ENCODE measurements at places on chromosomes 5 and 9.

DNA sequence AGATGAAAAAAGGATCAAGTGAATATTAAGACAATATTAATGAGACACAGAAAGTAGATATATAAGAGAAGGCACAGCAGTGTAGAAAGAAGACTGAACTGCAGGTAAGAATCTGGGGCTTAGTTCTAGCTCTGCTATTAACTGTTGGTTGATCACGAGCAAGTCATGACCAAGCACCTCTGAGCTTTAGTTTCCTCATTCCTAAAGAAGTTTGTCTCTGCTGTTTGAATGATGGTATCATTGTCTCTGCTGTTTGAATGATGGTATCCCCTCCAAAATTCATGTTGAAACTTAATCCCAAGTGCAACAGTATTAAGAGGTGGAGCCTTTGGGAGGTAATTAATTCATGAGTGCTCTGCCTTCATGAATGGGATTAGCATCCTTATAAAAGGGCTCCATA is 2.5 kb upstream of the NME5 start:
- no peak for DNase-seq

- no peak for DNase-seq
Measured at GRCh38 chr9:122402403-122402871, 31.6 kb downstream of the PTGS1 start.

- no peak for DNase-seq
Measured at GRCh38 chr5:176830995-176831423, 20.6 kb downstream of the UNC5A start.

GRCh38 chr9:34250721-34251120 is 71.9 kb downstream of the UBAP1 start:
- no peak for DNase-seq

DNA sequence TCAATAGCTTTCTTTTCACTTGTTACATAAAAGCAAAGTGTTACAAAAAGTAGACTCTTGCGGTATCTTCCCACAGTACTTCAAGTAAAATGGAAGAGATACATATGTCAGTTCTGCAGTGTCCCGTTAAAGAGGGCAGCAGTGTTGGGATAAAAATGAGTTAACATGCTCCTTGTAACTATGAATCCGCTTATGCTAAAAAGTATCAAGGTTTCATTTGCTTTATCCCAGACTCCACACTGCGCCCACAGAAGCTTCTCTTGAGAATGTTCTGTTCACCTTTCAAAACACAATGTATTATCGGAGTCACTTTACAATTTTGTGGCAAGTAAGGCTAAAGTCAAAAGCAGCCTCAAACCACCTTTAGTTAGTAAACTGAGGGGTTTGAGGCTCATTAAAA is 790 bp downstream of the PTAR1 start:
- no peak for DNase-seq

DNA sequence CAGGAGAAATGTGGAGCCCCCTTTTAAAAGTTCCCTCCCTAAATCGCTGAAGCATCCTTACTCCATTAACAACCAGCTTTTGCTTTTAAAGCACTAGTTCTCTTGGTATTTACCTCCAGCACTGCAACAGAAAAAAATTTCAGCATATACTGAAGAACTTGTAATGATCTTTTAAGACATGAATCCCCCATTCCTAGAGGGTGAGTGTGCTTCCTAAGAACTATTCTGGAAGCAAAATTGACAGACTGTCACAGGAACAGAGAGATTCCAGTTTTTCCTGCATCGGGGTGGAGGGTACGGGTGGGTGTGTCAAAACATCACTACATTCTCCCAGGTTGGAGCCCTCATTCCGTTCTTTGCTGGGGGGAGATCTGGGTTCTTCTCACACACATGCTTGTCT is 151.9 kb downstream of the EBF1 start:
- no peak for DNase-seq

DNA sequence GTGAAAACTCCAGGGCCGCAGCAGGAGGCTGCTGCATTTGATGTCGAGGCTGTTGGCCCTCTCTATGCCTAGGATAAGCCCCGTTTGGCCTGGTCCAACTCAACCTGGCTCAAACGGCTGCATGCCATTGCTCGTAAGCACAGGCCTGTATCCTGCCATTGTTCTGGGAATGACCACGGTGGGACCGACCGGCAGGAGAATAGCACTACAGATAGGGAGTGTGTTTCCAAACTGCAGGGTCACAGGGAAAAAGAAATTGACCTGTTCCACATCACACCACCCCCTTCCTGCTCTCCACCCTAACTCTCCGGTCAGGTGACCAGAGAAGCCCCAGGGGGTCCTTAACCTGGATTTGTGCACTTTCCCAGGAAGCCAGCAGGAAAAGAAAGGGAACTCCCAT is 278.7 kb upstream of the KLF4 start:
- DNase-seq = no peak

DNA sequence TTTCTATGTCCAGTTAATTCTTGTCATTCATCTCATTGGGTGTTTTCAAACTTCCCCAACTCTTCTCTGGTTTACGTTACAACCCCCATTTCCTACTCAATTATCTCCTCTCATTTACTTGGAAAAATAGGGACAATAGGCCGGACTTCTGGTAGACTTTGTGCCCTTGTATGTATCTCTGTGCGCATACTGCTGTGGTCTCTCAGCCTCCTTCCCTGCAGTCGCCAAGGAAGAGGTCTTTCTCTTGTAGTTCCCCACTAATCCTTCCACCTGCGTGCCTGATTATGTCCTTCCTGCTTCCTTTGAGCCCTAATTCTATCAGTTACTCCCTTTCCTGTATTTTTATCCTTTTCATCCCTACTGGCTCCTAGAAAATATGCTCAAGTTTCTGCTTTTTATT is 176.3 kb downstream of the GDNF start:
- no peak for DNase-seq

DNA sequence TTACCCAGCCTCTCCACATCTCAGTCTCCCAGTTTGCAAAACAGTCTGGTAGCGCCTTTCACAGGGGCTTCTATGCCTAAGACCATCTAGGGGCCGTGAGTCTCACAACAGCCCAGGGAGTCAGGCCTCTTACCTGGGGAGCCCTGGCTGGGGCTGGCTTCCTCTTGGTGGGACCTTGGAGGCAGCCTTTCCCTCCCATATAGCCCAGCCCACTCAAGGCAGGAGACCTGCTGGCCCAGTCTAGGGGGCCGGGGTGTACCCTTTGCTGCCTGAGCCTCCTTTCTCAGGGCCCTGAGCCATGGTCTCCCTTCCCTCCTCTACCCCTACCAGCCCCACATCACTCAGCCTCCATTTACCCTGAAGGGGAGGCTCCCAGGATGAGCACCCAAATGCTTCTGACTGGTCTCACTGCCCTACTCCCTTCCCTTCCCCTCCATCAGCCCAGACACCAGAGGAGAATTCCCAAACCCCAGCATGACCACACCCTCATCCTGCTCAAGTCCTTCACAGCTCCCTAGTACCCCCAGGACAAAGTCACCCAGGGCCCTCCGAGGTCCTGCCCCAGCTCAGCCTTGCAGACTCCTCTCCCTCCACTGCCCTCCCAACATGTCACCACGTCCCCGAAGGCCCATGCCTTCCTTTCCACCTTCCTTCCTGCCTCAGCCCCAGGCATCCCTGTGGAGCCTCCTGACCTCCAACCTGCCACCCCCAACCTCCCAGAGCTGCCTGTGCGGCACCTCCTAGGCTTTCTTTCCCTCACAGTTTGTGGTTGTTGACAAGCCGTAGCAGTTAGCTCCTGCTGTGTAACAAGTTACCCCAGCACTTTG is 55.3 kb downstream of the BARX1 start:
- no peak for DNase-seq

GRCh38 chr9:87862536-87863268 is 20.0 kb upstream of the SPATA31E1 start:
- no peak for DNase-seq

DNA sequence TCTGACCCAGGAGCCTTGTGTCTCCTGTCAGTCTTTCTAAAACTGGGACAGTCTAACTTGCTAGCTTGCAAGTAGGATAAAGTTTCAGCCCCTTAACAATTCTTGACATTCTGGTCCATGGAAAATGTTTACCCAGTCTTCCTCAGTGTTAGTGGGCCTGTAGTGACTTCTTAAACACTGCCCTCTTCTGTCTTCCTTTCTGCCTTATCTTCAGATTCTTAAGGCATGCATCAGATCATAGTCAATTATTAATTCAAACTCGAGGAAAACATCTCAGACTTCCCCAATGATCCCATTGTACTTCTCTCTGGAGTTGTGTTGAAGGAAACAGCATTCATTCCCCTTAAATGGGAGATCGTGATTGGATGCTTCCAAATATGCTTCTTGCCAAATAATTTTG is 1199.8 kb downstream of the DTWD2 start:
- DNase-seq = no peak

DNA sequence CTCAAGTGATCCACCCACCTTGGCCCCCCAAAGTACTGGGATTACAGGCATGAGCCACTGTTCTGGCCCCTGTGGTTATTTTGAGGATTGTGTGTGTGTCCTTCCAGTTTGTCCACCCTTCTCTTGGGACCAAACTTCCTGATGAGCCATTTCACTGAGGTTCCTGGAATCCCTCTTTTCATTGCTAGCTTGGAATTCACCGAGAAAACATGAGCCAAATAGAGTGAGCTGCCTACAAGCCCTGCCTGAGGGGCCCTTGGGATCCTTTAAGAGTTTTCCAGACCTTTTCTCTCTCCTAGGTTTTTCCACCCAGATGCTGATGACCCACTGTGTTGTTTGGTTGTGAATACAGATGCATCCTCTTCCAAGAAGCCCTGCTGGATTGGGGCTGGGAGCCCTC is 13.2 kb upstream of the KIF12 start:
- no peak for DNase-seq

GRCh38 chr9:100056561-100056960 is 42.2 kb downstream of the ERP44 start:
- no peak for DNase-seq

DNA sequence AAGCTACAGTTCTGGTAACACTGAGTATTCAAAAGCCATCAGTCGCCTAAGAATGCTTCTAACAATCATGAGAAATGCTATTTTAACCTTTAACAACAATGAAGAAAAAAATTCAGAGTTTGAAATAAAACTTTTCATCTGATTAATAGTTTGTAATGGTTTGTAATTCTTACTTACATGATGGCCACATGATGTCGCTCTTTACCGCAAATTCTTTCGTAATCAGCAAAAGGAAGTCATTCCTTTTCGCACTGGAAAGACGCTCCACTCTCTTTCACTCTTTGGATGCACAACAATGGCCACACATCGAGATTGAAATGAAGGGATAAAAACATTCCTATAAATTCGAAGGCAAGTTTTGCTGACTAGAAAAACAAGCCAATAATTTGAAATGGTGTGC is at the start of gene PCDHA7:
Gene PCDHA7, plus strand, starts transcription at position 277 of the 400 bp plus-strand sequence. Its CDS starts 115 bp downstream, at position 392.
- no peak for DNase-seq

DNA sequence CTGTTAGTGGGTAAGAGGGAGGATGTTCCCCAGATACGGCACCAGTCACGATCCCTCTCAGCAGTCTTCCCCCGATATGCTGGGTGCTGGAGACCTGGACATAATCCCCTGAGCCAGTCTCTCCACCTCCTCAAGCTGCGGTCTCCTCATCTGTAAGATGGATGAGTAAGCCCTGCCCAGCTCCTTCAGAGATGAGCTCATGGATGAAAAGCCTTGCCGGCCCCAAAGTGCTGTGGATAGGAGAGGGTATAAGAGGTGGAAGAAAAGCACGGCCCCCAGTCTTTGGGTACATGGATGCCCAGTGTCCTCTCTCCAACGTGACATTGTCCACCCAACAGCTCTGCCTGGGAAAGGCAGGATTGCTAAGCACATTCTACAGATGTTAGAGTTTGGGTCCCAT is 4.5 kb downstream of the CAMK2A start:
- no peak for DNase-seq

DNA sequence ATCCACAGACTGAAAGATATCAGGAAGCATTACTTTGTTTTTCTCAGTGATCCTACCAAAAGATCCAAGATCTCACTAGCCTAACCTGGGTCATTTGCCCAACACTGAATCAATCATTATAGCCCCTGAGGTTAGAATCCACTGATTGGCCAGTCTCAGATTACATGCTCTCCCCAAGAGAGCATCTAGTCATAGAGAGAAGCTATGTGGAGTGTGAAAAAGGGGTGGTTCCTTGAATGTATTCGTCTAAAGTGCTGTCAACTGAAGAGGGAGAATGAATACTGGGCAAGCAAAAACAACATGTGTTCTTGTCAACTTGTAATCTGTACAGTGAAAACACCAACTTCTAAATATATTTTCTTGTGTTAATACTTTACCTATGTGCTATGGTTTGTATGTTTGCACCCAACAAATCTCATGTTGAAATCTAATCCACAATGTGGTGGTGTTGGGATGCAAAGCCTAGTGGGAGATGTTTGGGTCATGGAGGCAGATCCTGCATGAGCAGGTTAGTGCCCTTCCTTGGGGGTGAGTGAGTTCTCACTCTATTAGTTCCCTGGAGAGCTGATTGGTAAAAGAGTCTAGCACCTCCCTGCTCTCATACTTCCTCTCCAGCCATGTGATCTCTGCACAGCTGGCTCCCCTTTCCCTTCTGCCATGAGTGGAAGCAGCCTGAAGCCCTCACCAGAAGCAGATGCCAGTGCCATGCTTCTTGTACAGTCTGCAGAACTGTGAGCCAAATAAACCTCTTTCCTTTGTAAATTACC is 60.3 kb upstream of the PJA2 start:
- DNase-seq = no peak

DNA sequence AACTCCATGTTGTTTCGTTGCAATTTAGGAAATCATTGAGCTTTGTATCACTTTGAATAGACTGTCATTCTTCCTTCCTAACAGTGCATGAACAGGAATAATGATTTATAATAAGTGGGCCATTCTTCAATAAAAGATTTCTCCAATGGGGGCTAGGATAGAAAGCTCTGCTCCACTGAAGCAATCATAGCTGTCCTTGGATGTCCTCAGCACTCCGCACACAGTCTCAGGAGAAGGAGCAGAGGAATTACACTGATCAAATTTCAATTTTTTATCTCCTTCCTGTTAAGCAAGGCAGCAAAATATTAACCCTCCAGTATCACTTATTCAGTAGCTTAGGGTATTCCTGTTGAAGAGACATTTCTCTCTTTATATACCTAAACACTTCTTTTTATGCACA is 532.7 kb upstream of the ST8SIA4 start:
- DNase-seq = no peak

GRCh38 chr5:171771856-171772255 is 13.8 kb upstream of the SMIM23 start:
- no peak for DNase-seq

GRCh38 chr5:179504600-179505396 is 45.6 kb upstream of the RUFY1 start:
- DNase-seq = no peak

DNA sequence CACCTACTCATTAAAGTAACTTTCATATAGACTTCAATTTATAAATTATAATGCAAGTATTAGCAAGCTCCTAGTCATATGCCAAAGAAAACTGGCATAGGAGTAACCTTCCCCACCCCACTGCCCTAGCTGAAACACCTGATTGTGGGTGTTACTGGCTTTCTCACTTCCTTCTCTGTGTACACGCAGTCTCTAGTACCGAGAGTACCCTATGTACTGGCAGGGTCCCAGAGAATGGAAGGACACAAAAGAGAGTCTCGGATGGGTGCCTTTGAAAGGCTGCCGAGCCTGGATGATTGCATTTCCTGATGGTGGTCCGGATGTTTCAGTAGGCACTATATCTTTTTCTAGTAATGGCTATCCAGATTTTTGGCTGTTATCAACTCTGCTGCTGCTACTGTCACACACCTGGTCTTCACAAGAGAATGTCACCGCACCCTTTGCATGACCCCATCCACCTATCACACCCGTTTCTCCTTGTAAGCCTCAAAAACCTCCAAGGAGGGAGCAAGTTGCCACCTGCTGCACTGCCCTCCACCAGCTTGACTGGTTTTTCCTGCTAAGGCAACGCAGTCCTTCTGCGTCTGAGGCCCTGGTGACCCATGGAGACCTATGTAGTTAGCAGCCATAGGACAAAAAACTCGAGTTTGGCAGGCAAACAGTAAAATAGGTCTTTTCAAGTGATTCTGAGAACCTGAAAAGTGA is 53.8 kb upstream of the CLINT1 start:
- no peak for DNase-seq

GRCh38 chr5:87954121-87954520 is 314.5 kb downstream of the TMEM161B start:
- DNase-seq = no peak

All from stimulated activated CD4-positive, alpha-beta T cell treated with anti-CD3 and anti-CD28 coated beads, TNF-alpha, amount 100 ng/mL, for 1 hour (primary cell).